Colonic mucosa (tissue), 4 donors: ENCODE measurements at places on chromosomes 2 and 18. TPM values are rescaled to one million over a fixed set of nuclear protein-coding genes. Genes with fewer than 3 reads are reported as not detected.

The DSC3 gene
- 0.37 TPM for total RNA-seq

The UGT1A7 gene
- 3.1 TPM for total RNA-seq

GRCh38 chr2:167342769-167343168 lies 454.5 kb downstream of the XIRP2 start:
- H3K4me3 ChIP-seq = no peak overlapping the region
- H3K27ac ChIP-seq = no peak overlapping the region
- no peaks in the 10 kb centered on the region for H3K27me3 ChIP-seq
- H3K4me1 ChIP-seq = no peaks in the 10 kb centered on the region
- no peak for DNase-seq

The ANKAR gene
- 6.7 TPM for total RNA-seq

The ST8SIA5 gene
- total RNA-seq = 0.37 TPM

DNA sequence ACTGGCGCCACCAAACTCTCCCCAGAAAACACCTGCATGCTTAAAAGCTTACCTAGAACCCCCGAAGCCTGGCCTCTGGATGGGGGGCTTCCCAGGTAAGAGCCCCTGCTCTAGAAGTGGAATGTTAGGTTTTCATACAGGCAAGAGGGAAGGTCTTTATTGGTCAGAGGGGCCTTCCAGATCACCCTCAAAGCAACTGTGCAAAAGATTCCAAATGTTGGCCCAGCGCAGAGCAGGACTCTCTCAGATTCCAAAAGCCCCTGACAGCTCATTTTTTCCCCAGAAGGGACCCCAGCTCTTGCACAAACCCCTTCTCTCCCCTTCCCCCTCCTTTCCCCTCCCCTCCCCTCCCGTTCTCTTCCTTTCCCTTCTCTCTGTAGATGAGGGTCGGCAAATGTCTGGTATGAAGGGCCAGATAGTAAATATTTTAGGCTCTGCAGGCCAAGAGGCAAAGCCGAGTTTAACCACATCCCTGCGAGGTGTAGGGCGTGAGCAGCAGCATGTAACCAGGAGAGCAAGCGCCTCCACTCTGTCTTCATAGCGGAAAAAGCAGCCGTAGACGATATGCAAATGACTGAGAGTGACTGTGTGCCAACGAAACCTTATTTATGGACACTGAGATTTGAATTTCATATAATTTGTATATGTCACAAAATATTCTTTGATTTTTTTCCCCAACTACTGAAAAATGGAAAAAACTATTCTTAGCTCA lies 116.9 kb downstream of the SMAD7 start:
- H3K4me1 ChIP-seq = no peaks in the 10 kb centered on the region
- H3K36me3 ChIP-seq = no peaks in the 10 kb centered on the region
- H3K27ac ChIP-seq = no peak overlapping the region
- no peak overlapping the region for H3K4me3 ChIP-seq

The ZRANB3 gene
- total RNA-seq = 2.5 TPM

- no peak for DNase-seq
- no peaks in the 10 kb centered on the region for H3K4me1 ChIP-seq
- H3K36me3 ChIP-seq = no peaks in the 10 kb centered on the region
- no peak overlapping the region for H3K27ac ChIP-seq
Measured at GRCh38 chr2:239496700-239497099, 95.9 kb upstream of the HDAC4 start.

The STAT4 gene
- total RNA-seq = 2.1 TPM

The ELOA2 gene
- not detected for total RNA-seq

DNA sequence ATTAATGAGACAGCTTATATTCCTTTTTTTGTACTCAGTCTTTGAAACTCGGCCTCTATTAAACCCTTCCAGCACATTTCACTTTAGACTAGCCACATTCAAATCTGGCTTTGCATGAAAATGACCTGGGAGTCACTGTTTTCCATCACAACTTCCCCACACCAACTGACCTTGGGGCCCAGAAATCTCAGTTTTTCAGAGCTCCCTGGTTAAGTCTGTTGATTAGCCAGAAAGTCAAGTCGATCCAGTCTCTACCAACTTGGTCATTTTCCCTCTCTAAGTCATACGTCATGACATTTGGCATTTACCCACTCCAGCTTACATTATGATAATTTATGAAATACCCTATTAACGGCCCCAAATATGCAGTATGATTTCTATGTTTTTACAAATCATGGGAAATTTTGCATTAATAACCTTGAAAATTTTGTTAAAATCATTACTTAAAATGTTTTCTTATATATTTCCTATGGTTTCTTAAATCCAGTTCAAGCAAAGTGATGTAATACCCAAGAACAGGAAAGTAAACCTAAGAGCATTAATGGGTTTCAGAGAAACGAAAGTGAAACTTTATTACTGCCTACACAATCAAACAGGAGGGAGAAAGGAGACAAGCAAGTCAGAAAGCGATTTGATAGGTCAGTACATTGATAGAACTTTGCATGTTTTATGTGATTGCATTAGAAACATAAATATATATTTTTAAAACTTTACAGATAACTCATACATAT lies 77.1 kb downstream of the SPATS2L start:
- H3K27ac ChIP-seq = peak overlapping the region; percentile 38
- no peaks in the 10 kb centered on the region for H3K36me3 ChIP-seq
- no peaks in the 10 kb centered on the region for H3K4me1 ChIP-seq
- no peaks in the 10 kb centered on the region for H3K27me3 ChIP-seq
- DNase-seq = no peak
- no peak overlapping the region for H3K4me3 ChIP-seq

GRCh38 chr18:697800-698199 lies 14.6 kb downstream of the ENOSF1 start:
- no peak overlapping the region for H3K4me3 ChIP-seq
- no peaks in the 10 kb centered on the region for H3K36me3 ChIP-seq
- DNase-seq = no peak
- no peaks in the 10 kb centered on the region for H3K27me3 ChIP-seq
- no peak overlapping the region for H3K27ac ChIP-seq
- H3K4me1 ChIP-seq = no peaks in the 10 kb centered on the region

DNA sequence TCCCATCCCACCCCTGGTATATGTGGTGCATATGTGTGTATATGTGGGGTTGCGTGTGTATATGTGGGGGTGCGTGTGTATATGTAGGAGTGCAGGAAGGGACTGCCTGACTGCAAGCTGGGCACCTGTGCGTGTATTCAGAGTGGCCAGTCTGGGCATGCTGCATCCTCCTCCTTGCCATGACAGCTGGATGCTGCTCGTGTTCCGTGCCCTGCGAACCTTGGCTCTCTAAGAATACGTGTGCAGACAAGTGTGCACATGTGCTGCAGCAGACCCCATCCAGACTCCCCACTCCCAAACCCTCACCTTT lies 222.1 kb downstream of the CELF4 start:
- no peak overlapping the region for H3K4me3 ChIP-seq
- no peaks in the 10 kb centered on the region for H3K27me3 ChIP-seq
- H3K27ac ChIP-seq = no peak overlapping the region
- H3K36me3 ChIP-seq = no peaks in the 10 kb centered on the region
- H3K4me1 ChIP-seq = no peaks in the 10 kb centered on the region
- DNase-seq = no peak

The SKOR2 gene
- not detected for total RNA-seq

DNA sequence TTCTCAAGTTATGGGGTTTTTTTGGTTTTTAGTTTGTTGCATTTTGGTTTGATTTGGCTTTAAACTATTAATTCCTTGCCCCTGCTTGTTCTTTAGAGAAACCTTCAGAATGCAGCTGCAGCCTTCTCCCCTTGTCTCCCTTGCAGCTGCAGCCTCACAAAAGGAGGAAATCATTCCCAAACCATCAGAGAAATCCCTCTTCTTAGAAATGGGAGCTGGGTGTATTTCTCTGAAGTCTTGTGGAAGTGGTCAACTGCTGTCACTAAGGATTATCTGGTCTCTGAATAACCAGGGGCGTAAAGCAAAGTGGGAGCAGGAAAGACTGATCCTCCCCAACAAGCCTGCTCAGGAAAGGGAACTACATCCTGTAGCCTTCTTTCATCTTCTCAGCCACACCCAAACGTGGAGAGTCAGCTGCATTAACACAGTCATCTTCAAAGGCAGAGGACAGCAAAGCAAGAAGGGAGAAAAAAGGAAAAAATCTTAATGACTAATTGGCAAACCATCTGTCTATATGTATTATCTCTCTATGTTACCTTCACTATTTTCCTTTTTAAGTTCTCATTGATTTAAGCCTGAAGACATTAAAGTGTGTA lies 1834.1 kb upstream of the PIK3C3 start:
- no peak overlapping the region for H3K27ac ChIP-seq
- no peaks in the 10 kb centered on the region for H3K36me3 ChIP-seq
- no peaks in the 10 kb centered on the region for H3K27me3 ChIP-seq
- H3K4me3 ChIP-seq = no peak overlapping the region
- DNase-seq = no peak
- H3K4me1 ChIP-seq = no peaks in the 10 kb centered on the region

The COL4A4 gene
- total RNA-seq = 0.93 TPM

DNA sequence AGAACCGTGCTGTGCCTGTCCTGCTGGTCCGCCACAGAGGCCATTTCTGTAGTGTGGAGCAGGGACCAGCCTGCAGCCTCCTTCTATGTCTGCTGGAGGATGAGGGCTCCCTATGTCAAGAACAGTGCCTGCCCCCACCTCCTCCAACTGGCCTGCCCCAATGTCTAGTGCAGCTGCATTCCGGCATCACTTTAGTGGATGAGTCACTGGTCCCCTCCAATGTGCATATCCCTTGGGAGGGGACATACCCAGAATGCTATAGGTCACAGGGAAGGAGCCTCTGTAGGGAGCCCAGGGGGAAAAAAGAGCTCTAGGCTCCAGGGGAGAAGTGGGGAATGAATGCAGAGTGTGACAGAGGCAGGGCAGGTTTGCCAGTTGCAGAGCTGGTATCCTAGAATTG lies 219.6 kb downstream of the CELF4 start:
- no peaks in the 10 kb centered on the region for H3K27me3 ChIP-seq
- no peaks in the 10 kb centered on the region for H3K4me1 ChIP-seq
- no peak overlapping the region for H3K27ac ChIP-seq

- no peaks in the 10 kb centered on the region for H3K27me3 ChIP-seq
- H3K4me1 ChIP-seq = peaks cover 7% of the 10 kb centered on the region
- peaks cover 4% of the 10 kb centered on the region for H3K36me3 ChIP-seq
Measured at GRCh38 chr2:46992776-46993175, 77.2 kb upstream of the MCFD2 start.

The RGPD3 gene
- total RNA-seq = 0.11 TPM

DNA sequence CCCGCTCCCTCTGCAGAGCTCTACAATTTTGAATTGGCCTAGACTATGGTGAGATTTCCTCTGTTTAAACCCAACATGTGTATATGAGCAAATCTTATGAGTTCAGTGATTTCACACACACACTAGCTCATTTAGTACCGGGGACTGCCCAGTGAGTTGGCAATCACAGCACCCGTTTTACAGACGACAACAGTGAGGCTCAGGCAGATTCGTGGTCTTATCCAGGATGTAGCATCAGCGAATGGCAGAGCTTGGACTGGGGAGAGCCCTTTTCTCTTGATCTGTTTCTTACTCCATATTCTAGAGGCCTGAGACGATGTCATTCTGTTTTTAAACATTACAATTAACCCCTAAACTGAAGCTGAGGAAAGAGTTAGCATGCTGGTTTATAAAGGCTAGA lies 419.9 kb downstream of the NBAS start:
- DNase-seq = no peak
- no peak overlapping the region for H3K27ac ChIP-seq
- H3K4me1 ChIP-seq = no peaks in the 10 kb centered on the region

- H3K36me3 ChIP-seq = no peaks in the 10 kb centered on the region
- H3K4me1 ChIP-seq = no peaks in the 10 kb centered on the region
- DNase-seq = no peak
Measured at GRCh38 chr18:39935598-39935997, 2019.4 kb upstream of the PIK3C3 start.

DNA sequence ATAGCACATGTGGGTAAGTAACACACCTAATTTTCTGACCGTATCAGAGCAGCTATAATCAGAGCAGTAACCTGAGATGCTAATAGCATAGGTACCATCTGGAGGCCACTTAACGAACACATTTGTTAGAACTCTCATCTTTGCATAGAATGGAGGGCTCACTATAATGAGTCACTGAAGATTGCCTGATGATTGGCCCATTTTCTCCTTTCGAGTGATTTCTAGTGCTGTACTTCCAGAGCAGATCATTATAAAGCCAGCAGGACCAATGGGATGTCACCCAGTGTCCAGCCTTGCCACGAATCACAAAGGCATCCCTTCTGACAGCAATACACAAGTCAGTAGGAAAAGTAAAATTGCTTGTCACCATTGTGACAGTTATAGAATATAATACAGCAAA lies 81.7 kb upstream of the REV1 start:
- no peaks in the 10 kb centered on the region for H3K27me3 ChIP-seq
- no peaks in the 10 kb centered on the region for H3K36me3 ChIP-seq
- H3K4me3 ChIP-seq = no peak overlapping the region
- no peak for DNase-seq
- no peaks in the 10 kb centered on the region for H3K4me1 ChIP-seq
- no peak overlapping the region for H3K27ac ChIP-seq

The BOLA3 gene
- 44.8 TPM for total RNA-seq

DNA sequence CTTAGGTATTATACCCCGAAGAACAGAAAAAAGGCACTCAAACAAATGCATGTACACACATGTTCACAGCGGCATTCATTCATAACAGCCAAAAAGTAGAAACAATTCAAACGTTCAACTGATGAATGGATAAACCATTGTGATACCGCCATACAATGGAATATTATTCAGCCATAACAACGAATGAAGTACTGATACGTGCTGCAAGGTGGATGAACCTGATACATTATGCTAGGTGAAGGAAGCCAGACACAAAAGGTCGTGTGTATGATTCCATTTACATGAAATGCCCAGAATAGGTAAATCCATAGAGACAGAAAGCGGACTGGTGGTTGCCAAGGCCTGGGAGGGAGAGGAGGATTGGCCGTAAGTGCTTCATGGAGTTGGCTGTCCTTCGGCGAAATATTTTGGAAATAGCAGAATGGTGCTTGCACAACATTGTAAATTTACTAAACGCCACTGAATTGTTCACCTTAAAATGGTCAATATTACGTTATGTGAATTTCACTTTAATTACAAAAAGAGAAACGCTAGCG lies 750 bp upstream of the RMP24 start:
- no peaks in the 10 kb centered on the region for H3K36me3 ChIP-seq
- no peak for DNase-seq
- no peaks in the 10 kb centered on the region for H3K27me3 ChIP-seq
- H3K27ac ChIP-seq = peak overlapping the region; percentile 85
- H3K4me1 ChIP-seq = peaks cover 8% of the 10 kb centered on the region
- peak overlapping the region; percentile 68 for H3K4me3 ChIP-seq

The GKN2 gene
- total RNA-seq = 0.32 TPM

DNA sequence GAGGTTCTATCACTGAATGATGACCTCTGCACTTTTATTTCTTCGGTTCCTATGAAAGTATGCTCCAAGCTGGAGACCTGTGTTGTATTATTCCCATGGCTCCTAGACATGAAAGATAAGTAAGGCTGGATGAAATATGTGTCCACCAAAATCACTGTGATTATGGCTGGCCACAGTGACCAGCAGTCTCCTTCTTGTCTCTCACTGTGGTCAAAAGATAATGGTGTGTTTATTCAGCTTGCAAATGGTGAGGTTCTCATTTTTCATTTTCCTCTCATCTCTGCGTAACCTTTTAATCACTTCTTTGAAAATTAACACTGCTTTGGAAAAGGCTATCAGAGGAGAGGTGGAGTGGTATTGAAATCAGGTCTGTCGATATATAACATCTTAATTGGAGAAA lies 107.8 kb upstream of the DAPL1 start:
- no peaks in the 10 kb centered on the region for H3K27me3 ChIP-seq
- no peak for DNase-seq
- no peak overlapping the region for H3K4me3 ChIP-seq
- H3K27ac ChIP-seq = no peak overlapping the region
- H3K4me1 ChIP-seq = no peaks in the 10 kb centered on the region

GRCh38 chr2:41736105-41736567 lies 311.7 kb upstream of the PKDCC start:
- H3K4me1 ChIP-seq = no peaks in the 10 kb centered on the region
- no peaks in the 10 kb centered on the region for H3K36me3 ChIP-seq
- H3K27ac ChIP-seq = no peak overlapping the region
- no peak for DNase-seq
- no peaks in the 10 kb centered on the region for H3K27me3 ChIP-seq

The SP100 gene
- total RNA-seq = 35.7 TPM

The ACTR2 gene
- 314 TPM for total RNA-seq
